ENCODE measurements at places on chromosomes 7 and 10.

GRCh38 chr10:82242778-82243177 is 367.8 kb downstream of the NRG3 start:
- DNase-seq = no peak

- DNase-seq = no peak
Measured at GRCh38 chr10:86117051-86117450, 249.5 kb downstream of the GRID1 start.

- no peak for DNase-seq
Measured at GRCh38 chr7:41374150-41374848, 328.6 kb downstream of the INHBA start.

GRCh38 chr7:114548081-114548980 is 133.7 kb downstream of the FOXP2 start:
- DNase-seq = no peak

Data from Jurkat, Clone E6-1 (cell line).